ENCODE measurements at places on chromosomes 5 and 9. TPM values are rescaled to one million over a fixed set of nuclear protein-coding genes. Genes with fewer than 3 reads are reported as not detected.

Gene OTP
- not detected for total RNA-seq

Gene ADGRD2
- total RNA-seq, result not detected

Gene DCANP1
- not detected for total RNA-seq

Gene WASHC1
- 15.0 TPM for total RNA-seq

GRCh38 chr5:158154226-158155005 is 295.5 kb upstream of the CLINT1 start:
- no peak for DNase-seq

GRCh38 chr5:67680099-67680498 is 483.5 kb upstream of the CD180 start:
- DNase-seq, result no peak
